ENCODE measurements at places on chromosomes 5 and 9.
A peak's percentile ranks its signal among the peaks of the same experiment; 100 is the strongest.

DNA sequence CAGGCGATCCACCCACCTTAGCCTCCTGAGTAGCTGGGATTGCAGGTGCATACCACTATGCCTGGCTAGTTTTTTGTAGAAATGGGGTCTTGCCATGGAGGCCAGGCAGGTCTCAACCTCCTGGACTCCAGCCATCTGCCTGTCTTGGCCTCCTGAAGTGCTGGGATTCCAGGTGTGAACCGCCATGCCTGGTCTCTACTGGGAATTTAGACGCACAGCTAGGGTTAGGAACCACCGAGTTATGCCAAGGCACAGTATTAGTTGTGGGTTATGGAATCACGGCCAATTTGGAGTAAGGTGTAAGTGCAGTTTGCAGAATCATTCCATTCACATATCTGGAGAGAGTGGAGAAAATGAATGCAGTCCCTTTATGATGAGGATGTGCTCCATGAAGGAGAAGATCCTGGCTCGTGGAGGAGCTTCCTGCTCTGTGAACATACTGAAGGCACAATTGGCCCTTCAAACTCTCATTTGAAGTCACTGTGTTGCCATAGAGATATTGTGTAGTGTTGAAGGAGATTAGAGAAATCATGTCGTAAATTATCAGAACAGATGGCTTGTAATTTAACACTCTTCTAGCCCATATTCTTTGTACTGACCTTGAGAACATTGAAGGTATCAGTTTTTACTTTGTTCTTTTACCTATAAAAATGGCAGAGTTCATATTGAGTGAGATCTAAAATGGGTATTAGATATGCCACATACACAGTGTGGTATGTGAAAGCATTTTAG, 18.8 kb downstream of the TRIO start:
- no peak for DNase-seq

DNA sequence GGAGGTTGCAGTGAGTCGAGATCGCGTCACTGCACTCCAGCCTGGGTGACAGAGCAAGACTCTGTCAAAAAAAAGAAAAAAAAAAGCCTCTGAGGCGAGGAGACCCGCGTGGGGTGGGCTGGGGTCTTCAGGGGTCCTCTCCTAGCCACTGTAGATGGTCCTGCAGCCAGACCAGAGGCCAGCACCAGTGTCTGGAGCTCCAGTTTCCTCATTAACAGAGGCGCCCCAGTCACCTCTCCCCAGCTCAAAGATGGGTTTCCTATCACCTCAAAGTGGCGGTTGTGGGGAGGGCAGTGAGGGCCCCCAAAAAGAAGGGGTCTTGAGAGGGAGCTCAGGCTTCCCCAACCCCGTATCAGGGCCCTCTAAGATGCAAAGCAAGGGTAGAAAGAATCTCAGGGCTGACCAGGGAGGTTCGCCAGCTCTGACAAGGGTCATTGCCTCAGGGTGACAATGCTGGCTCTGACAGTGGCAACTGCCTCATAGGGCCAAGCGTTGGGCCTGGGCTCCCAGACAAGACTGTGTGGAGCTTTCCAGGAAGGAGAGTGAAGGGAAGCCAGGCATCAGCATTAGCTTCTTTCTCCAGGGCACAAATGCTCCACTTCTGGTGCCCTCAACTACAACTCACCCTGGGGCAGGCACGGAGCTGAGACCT, 15.0 kb downstream of the STK10 start:
- DNase-seq, result no peak

DNA sequence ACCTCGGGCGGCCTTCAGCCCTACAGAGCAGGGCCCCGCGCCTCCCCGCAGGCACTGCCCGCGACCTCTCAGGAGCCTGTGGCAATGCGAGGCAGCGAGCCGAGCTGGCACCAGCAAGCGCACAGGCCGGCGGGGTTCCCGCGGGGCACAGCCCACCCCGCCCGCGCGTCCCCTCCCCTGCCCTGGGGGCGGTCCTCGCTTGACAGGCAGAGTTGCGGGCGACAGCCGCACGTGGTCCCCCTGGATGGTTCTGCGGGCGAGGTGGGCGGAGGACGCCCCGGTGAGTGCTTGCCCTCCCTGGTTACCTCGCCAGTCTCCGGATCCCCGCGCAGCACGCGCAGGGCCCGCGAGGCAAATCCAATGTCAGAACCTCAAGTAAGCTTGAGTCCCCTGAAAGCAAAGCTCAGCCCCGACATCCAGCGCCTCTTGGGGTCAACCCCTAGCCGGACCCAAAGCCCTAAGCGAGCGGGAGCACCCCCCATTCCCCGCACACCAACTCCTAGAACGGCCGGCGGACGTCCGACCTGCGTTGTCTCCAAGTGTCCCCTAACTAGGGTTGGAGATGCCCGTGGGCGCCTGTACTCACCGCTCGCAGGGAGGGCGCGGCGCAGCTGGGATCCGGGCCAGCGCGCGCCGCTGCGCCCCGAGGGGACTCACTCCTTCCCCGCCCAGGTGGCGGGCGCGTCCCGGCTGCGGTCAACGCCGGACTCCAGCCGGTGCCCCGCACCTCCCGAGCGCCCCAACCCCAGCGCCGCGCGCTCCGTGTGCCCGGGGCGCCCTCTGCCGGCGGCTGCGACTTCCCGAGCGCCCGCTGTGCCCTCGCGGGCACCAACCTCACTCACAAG, at the start of gene DRD1:
DRD1 (minus strand) TSS at position 123 of the 845 bp plus-strand sequence. CDS start 1,083 bp downstream, outside the sequence.
- peak; percentile 22 for DNase-seq

- no peak for DNase-seq
Observed at GRCh38 chr9:127098916-127099553, 23.4 kb downstream of the ANGPTL2 start.

- no peak for DNase-seq
Observed at GRCh38 chr9:5511935-5512580, 1.7 kb downstream of the PDCD1LG2 start.

- DNase-seq, result no peak
Observed at GRCh38 chr5:100469767-100470166, 65.4 kb upstream of the FAM174A start.

GRCh38 chr9:15268317-15268716, 38.7 kb downstream of the TTC39B start:
- no peak for DNase-seq

DNA sequence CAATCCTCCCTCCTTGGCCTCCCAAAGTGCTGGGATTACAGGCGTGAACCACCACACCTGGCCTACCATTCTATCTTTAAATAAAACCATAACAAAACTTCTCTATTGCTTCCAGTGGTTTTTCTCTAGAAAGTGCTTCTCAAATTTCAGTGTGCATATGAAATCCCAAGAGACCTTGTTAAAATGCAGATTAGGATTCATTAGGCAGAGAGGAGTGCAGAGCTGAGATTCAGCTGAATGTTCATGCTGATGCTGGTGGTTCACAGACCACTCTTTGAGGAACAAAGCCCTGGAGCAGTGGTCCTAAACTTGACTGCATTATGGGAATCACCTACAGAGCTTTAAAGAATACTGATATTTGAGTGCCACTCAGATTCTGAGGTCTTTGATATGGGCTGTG, 28.2 kb downstream of the CARD6 start:
- DNase-seq, result no peak

DNA sequence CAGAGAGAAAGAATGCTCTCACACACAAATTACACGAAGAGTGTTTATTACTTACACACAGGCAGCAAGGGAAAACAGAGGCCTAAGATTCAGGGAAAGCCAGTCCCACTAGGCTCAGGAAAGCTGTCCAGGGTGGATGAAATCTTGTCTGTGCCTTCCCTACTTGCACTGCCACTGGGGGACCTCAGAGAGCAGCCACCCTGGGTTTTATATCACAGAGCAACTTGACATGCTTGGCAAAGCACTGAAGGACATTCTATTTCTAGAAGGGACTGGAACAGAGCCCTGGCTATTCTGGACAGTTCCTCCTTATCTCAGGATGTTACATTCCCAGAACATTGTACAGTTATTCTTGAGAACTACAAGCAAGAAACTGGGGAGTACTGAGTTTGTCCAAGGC, 7.5 kb upstream of the PRSS3 start:
- no peak for DNase-seq

- no peak for DNase-seq
Observed at GRCh38 chr9:134175291-134175807, 11.0 kb upstream of the RNU6ATAC start.

DNA sequence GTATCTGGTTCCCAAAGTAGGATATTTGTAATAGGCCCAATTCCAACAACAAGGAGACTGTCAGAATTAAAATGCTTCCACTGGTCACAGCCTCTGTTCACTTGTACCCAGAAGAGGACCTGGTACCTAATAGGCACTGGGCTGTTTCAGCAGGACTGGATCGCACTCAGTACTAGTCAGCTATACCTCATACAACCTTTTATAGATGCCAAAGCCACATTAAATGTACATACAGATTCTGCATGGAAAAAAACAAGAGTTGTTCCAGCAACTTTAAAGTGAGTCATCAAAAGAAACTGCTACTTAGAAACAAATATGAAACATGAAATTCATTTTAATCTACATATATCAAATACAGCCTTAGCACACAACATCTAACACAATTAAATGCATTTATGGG, 87.5 kb downstream of the GPR21 start:
- DNase-seq, result no peak

GRCh38 chr9:136055715-136056545, 39.2 kb downstream of the NACC2 start:
- no peak for DNase-seq

DNA sequence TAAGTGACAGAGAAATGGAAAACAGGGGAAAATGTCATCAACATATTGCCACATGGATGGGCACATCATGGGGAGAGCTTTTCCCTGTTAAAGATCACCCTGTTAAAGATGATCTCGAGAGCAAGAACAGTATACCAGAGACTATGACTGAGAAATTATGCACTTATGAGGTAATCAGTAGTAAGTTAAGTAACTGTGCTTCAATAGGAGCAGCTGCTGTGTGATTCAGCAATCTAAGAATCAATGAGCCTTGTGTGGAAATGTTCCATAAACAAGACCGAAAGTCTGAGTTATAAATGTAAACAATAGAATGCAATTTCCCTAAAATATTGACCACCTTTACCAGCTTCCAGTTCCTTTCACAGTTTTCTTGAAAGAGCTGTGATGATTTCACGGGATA, 582.3 kb downstream of the CAAP1 start:
- peak; percentile 18 for DNase-seq
